KG1 (cell line): ENCODE measurements at places on chromosomes 12 and 14.

GRCh38 chr14:58887931-58888330 is 250.2 kb downstream of the DACT1 start:
- no peak for DNase-seq

- no peak for DNase-seq
These were observed 218.3 kb upstream of the PDZRN4 start for GRCh38 chr12:40969796-40970195.

GRCh38 chr12:8904665-8905064 is 9.6 kb upstream of the PHC1 start:
- DNase-seq = no peak

- peak; percentile 53 for DNase-seq
These were observed 12.8 kb upstream of the FGF23 start for GRCh38 chr12:4392223-4392742.

DNA sequence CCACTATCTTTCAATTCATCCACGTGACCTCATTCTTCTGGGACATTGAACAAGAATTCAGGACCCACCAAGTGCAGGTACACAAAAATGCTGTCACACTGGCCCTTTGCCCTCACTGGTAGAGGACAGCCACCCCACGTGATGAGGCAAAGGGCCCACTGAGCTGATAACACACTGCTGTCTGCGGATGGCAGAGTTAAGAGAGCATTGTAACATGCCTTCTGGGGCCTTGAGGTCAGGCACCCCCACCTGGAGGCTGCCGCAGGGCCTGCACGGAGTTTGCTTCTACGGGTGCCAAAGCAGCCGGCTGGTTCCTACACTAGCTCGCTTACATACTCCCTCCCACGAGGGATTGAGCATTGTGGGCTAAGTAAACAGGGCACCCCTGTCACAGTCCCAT is 101.0 kb downstream of the LRIG3 start:
- no peak for DNase-seq

DNA sequence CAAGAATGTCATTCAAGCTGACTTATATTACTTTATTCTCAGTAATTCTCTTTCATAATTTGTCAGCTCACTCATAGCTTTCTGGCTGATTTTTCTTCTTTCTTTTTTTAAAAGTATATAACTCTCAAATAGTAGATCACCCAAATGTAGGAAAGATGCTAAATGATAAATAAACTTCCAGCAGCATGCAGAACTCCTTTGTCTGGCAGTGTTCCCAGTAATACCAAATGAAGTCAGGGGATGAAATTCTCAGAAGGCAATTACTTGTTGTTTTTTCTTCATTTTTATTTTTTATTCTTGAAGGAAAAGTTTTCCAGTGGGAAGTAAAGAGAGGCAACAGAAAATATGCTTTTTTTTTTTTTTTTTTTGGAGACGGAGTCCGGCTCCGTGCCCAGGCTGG is 133.3 kb upstream of the SLCO1C1 start:
- no peak for DNase-seq

- no peak for DNase-seq
These were observed 103.4 kb upstream of the PKP2 start for GRCh38 chr12:33000016-33000415.

DNA sequence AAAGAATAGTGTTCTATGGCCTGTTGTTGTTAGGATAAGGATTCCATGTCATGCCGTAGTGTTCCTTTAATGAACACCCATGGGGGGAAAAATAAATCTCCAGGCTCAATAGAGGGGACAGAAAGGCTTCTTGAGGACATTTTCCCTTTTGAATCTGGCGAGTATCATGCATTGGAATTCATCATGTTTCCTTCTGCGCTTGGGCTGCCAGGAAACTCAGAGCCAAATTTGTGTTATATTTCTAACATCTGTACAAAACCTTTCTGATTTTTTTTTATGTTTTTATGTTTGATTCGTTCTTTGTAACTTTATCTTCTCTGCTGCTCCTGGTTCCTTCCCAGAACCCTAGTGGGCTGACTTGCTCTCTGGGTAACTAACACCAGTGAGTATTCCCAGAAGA is 1163.3 kb downstream of the VRK1 start:
- no peak for DNase-seq

DNA sequence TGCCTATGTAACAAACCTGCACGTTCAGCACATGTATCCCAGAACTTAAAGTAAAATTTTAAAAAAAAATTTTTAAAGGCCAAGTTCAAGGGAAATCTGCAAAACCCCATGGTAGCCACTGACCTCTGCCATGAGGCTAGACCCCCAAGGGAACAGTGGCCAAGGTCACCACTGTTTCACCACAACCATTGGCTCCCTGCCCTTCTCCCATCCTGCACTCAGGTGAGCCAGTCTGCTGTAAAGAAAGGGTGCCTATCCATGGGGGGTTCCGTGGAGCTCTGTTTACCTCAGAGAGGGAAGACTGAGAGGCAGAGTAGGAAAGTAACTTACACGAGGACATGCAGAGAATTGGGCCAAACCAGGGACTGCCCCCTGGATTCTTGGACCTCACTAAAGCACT is 38.6 kb downstream of the VWF start:
- DNase-seq = no peak

DNA sequence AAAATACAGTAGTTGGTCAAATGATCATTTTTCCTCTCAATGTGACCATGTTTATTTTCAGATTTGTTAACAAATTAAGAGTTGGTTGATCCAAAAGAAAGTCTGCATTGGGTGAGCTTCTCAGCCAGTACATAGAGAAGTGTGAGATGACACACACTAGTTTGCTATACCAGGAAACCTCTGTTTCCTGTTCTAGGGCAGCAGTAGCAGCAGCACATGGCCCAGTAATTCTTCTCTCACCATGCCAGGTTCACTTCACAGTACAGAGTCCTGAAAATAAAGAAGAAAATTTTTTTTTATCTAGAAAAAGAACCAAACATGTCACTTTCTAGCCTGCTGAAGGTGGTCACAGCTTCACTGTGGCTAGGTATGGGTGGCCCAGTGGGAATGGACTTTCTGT is 250.2 kb upstream of the OR4E1 start:
- peak; percentile 50 for DNase-seq

DNA sequence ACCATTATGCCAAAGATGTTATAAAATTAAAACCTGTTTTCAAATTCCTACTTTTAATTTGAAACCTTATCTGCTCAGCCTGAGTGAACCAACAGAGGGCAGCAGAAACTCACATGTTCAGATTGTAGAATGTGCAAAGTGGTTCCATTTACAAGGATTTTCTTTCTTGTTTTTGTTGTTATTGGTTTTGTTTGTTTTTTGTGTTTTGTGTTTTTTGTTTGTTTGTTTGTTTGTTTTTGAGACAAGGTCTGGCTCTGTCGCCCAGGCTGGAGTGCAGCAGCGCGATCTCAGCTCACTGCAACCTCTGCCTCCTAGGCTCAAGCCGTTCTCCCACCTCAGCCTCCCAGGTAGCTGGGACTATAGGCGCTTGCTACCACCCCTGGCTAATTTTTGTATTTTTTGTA is 22.8 kb upstream of the GARIN2 start:
- DNase-seq = peak; percentile 1

GRCh38 chr12:124759841-124760503 is 103.7 kb downstream of the SCARB1 start:
- DNase-seq = no peak

DNA sequence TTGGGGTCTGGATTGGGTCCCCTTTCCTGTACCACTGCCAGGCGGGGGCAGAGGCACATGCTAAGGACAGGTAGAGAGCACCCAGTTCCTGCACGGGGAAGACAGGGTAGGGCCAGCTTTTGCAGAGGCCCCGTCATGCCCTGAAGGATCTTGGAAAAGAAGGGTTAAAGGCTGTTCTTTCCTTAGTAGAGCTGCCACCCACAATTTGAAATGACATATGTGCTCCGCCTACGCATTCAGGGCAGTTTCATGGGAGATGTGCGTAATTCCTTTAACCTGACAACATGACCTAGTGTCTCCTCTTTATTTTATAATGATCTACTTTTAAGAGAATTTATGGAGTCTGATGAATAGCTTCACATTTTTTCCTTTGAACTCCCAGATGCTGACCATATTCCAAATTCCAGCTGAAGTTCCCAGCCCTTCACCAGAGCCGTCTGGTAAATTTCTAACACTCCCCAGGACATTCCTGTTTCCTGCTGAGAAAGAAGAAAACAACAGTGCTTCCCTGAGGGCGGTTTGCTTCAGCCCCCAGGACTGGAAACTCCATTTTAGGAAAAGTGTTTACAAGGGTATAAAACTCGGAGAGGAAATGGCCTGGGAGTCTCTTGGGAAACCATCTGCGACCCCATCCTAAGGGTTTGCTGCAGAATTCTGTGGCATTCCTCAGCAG is 58.9 kb upstream of the PLEKHG3 start:
- DNase-seq = no peak

DNA sequence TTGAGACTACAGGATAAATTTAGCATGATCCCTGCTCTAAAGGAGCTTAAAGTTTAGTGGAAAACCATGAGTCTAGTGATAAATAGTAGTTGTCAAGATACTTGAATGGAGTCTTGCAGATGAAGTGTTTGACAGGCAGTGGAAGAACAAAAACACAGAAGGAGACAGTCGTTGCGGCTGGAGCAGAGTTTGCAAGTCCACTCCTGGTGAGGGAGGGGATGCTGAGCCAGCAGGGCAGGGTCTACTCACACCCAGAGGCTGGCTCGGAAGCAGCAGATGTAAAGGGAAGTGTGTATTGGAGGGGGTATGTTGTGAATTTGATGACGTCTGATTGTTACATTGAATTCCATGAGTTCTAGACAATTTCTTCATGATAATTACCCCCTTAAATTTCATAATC is 61.3 kb downstream of the TRAF3 start:
- no peak for DNase-seq

- DNase-seq = no peak
These were observed 438.9 kb downstream of the NAV3 start for GRCh38 chr12:78269620-78270019.

- no peak for DNase-seq
These were observed 52.3 kb upstream of the CCND2 start for GRCh38 chr12:4221258-4221620.

GRCh38 chr12:8037046-8037663 is 4.6 kb downstream of the FOXJ2 start:
- no peak for DNase-seq

- no peak for DNase-seq
These were observed 123.6 kb downstream of the SMOC1 start for GRCh38 chr14:70002589-70003346.

DNA sequence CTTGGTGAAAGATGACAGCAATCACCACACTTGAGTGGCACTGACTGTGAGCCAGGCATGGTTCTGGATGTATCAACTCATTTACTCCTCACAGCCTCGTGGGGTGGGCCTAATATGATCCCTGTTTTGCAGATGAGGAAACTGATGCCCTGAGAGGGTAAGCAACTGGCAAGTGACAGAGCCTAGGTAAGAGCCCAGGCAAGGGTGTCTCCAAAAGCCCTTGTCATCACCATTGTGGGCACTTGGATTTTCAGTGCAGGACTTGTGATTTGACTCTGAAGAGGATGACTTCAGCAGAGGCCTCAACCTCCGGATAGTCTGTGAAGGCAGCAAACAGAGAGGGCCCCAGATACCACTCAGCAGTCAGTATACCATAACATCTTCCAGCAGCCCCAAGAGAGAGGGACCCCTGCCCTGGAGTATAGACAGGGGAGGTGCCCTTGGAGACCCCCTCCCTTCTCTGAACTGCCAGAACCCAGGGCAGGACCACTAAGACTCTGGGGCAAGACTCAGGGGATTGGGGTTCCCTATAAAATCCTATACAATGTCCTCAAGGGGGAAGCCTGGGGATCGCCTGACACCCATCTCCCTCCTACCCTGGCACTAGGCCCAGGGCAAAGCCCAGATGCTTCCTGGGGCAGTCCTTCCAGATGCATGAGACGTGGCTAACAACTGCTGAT is 7.1 kb upstream of the KRT5 start:
- no peak for DNase-seq

GRCh38 chr12:20476551-20476950 is 108.2 kb downstream of the PDE3A start:
- no peak for DNase-seq

DNA sequence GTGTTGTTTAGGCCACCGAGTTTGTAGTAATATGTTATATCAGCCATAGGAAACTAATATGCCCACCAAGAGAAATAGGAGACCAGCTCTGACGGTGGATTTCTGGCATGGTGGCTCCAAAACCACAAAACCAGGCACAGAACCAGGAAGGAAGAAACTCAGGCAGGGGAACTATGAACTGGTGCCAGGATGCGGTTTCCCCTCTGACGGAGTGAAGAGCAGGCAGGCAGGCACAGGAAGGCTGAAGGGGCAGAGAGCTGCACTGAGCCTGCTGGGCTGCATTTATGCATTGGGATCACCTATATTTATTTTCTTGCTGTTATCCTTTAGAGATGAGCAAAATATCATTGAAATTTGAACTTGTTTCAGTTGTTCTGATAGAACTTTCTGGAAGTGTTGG is 479.4 kb downstream of the VRK1 start:
- peak; percentile 40 for DNase-seq

DNA sequence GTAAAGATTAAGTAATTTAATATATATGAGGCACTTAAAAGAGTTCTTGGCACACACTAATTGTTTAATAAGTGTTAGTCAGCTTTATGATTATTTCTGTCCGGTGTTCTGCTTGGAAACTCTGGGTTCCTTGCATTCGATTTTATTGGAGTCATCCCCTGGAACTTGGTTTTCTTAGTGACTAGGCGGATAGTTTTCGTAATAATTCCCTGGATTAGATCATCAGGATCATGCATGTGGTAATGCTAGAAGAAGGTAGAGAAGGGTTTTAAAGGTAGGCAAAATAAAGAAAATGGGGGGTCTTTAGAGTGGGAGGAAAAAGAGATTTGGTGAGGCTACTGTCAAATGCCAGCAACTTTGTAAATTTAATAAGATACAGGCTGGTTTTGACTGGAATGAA is 88.4 kb downstream of the MYF5 start:
- no peak for DNase-seq

DNA sequence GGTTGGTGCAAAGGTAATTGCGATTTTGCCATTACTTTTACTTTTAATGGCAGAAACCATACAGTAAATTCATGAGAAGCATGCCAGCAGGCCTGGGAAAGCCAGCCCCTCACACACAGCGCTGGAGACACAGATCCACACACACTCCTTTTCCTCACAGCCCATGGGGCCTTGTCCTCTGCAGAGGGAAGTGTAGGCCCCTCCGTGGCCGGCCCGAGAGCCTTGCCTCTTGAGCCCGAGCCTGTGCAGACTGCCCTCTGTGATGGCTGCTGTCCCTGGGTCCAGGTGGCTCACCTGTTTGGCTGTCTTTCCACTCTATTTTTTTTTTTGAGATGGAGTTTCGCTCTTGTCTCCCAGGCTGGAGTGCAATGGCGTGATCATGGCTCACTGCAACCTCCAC is 39.3 kb downstream of the XRCC3 start:
- no peak for DNase-seq

- DNase-seq = no peak
These were observed 162.0 kb upstream of the LMNTD1 start for GRCh38 chr12:25715102-25715501.

- DNase-seq = no peak
These were observed 395.2 kb upstream of the TMTC1 start for GRCh38 chr12:30178916-30179315.

- DNase-seq = peak; percentile 35
These were observed 12.0 kb upstream of the BLTP3B start for GRCh38 chr12:100154474-100155247.

- no peak for DNase-seq
These were observed 29.0 kb upstream of the SMUG1 start for GRCh38 chr12:54217774-54218241.

- no peak for DNase-seq
These were observed 1.8 kb downstream of the TM7SF3 start for GRCh38 chr12:27012239-27012981.

GRCh38 chr12:109440851-109441490 is 36.1 kb downstream of the KCTD10 start:
- no peak for DNase-seq

GRCh38 chr12:107320929-107321631 is 227.7 kb upstream of the CRY1 start:
- DNase-seq = peak; percentile 42

GRCh38 chr14:25053585-25053984 is 3.6 kb upstream of the STXBP6 start:
- DNase-seq = no peak
